ENCODE measurements at places on chromosomes 7 and 10. TPM values are rescaled to one million over a fixed set of nuclear protein-coding genes. Genes with fewer than 3 reads are reported as not detected.

Gene C10orf67
- total RNA-seq = not detected

Gene PALD1
- total RNA-seq = 11.6 TPM

Gene SLC39A12
- total RNA-seq = not detected

Gene GIMAP5
- total RNA-seq = 0.12 TPM

Gene ACTR3C
- not detected for total RNA-seq

Gene HNRNPH3
- 27.6 TPM for total RNA-seq

Gene NPFFR1
- under 0.01 TPM for total RNA-seq

Gene CCZ1B
- total RNA-seq = 42.0 TPM

Gene LLCFC1
- total RNA-seq = not detected

Gene ZNF746
- total RNA-seq = 13.9 TPM

Gene FAM13C
- total RNA-seq = 3.4 TPM

Gene CPVL
- total RNA-seq = 0.13 TPM

Gene GPR15LG
- not detected for total RNA-seq

Gene ENO4
- total RNA-seq = 0.19 TPM

Gene FKBP6
- not detected for total RNA-seq

Gene GPR146
- total RNA-seq = 0.79 TPM

Gene NACAD
- 0.53 TPM for total RNA-seq

Gene RNLS
- 11.6 TPM for total RNA-seq

Gene CCDC172
- total RNA-seq = not detected

Gene IDI2
- not detected for total RNA-seq

Gene NPC1L1
- not detected for total RNA-seq

Gene FFAR4
- total RNA-seq = not detected

Gene CYP2C19
- not detected for total RNA-seq

Gene DENND2A
- 22.2 TPM for total RNA-seq

Gene GPRIN2
- total RNA-seq = not detected

Gene ZNF273
- 3.4 TPM for total RNA-seq

Gene ANKRD22
- 0.13 TPM for total RNA-seq

Gene CPXM2
- 99.2 TPM for total RNA-seq

Gene GPR85
- total RNA-seq = 2.1 TPM

Gene SVIL
- 222 TPM for total RNA-seq

Gene FXYD4
- total RNA-seq = not detected

Gene TBX20
- 12.0 TPM for total RNA-seq

Gene HOXA4
- 0.12 TPM for total RNA-seq

Gene OR2A7
- 0.26 TPM for total RNA-seq
